ENCODE measurements at places on chromosomes 3 and 15.

DNA sequence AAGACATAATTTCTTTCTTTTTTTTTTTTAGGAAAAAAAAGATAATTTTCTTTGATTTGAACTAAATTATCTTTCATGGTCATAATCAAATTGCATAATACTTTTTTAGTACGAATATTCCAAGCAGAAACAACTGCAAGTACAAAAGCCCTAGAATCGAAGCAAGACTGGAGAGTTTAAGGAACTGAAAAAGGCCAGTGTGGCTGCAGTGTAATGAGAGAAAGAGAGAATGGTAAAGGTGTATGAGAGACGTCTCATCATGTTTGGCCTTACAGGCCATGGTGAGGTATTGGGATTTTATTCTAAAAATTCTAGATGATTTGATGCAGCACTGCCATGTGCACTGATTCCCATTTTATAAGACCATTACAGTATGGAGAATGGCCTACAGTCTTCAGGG, 180.9 kb downstream of the SUCNR1 start:
- no peak for DNase-seq

- DNase-seq = peak; percentile 25
Measured at GRCh38 chr3:46934072-46934471, 42.5 kb downstream of the CCDC12 start.

DNA sequence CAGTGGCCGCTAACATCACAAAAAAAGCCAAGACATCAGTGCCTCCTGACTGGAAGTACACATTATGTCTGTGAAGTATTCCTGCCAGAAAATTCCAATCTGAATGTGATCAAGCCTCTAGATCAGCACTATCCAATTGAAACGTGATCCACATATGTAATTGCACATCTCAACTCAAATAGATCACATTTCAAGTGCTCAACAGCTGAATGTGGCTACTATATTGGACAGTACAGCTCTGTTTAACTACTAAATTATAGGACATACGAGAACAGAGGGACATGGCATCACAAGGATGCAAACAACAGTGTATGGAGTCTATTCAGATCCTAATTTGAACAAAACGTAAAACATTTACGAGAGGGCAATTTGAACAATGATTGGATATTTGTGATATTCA, 542 bp upstream of the UBAP1L start:
- peak; percentile 52 for DNase-seq

DNA sequence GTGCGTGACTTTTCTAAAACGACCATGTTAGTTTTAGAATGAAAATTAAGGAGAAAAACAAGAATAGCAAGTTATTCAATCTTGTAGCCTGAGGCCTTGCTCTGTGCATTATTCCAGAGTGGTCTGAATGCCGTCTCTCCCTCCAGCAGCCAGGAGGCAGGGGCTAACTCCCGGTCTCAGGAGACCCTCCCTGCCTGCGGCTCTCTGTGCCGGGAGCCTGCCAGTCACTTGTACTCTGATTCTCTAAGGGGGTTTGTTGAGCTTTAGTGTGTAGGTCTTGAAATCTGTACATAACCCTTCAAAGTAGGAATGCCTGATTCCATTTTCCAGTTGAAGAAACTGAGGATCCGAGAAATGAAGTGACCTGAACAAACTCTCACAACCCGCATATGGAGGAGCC, 97.3 kb downstream of the ARNT2 start:
- DNase-seq = no peak

DNA sequence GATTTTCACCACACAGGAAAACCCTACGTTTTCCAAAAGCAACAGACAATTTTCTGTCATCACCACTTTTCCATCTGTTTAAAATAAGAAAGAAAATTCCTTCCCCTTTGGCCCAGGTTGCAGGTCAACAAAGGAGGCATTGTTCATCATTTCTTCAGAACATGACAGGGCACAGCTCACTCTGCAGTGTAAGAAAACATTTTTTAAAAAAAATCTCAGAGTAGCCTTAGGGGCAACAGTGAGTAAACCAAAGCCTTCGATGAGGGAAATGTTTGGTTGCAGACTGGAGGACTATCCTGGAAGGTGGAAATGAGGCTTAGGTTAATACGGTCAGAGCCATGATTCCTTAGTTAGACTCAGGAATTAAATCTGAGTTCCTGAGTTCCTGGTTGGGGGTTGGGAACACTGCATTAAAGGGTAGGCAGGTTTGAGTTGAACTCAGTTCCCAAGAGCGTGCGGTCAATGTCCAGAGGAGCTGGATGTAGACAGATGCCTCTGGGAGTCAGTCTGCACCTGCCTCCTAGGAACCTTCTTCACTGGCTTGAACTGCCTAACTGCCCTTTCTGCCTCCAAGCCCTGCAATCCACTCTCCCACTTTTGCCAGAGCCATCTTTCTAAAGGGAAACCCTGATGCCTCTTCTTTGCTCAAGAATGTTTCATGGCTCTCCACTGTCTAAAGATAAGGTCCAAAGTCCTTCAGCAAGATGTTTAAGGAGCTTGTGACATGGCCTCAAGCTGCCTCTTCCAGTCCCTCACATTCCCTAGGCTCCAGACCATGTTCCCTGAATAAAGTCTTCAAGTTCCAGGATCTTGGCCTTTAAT, 3.3 kb upstream of the HES1 start:
- DNase-seq = no peak

GRCh38 chr15:81297147-81297572, 26.8 kb downstream of the STARD5 start:
- no peak for DNase-seq

GRCh38 chr3:19149368-19149767, 1.1 kb downstream of the KCNH8 start:
- DNase-seq = no peak

GRCh38 chr3:14633819-14634424, 17.6 kb upstream of the CCDC174 start:
- peak; percentile 7 for DNase-seq

DNA sequence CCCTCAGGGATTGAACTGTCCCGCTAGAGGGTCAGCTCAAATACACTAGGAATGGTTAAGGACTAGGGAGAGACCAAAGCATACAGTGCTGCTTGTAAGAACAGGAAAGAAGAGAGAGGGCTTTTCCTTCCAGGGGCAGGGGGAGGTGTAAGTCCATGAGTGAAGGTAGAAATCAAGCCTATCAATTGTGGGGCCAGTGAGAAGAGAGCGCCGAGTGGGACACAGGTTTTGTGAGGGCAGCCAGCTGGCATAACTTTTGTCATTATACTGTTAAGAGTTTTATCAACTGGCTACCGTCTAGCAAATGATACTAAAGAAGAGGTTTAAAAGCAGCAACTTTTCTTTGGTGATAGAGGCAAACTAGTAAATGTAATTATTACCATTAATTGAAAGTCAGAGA, 45.0 kb downstream of the LMCD1 start:
- no peak for DNase-seq

- no peak for DNase-seq
Measured at GRCh38 chr3:165144271-165144670, 51.9 kb downstream of the SLITRK3 start.

- no peak for DNase-seq
Measured at GRCh38 chr3:155742349-155742965, 2.4 kb downstream of the PLCH1 start.

DNA sequence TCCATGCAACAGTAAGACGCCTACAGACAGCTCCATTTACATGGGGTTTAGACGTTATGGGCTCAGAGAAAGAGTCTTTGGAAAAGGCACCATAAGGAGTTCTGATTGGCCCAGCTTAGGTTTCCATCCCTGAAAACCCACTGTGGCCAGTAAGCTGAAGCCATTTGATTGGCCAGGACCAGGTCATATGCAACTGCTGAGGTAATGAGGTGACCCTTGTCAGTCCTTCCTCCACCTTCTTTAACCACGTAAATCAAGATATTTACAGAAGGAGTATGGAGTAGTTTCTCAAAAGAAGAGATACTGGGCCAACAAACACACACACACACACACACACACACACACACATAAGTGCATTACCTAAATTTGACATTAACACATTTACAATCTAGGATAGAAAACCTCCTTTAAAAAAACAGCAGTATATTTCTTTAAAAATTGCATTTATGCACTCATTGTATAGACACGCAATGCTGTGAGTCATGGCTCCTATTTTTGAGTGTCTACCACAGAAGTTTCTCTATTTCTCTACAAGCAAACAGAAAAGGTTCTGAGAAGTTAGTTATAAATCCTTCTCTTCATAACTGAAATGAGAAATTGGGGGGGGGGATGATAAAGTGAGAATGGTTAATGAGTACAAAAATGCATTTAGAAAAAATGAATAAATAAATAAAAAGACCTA, 16.3 kb upstream of the MB21D2 start:
- DNase-seq = no peak

- no peak for DNase-seq
Measured at GRCh38 chr3:126101521-126101982, 17.6 kb upstream of the SLC41A3 start.

GRCh38 chr3:176953106-176954060, 243.9 kb downstream of the TBL1XR1 start:
- peak; percentile 54 for DNase-seq

GRCh38 chr3:144488927-144489326, 517.3 kb downstream of the DIPK2A start:
- no peak for DNase-seq

- DNase-seq = no peak
Measured at GRCh38 chr3:47583320-47584075, 4.8 kb upstream of the CSPG5 start.

GRCh38 chr3:94912656-94913055, 849.8 kb downstream of the NSUN3 start:
- DNase-seq = no peak

DNA sequence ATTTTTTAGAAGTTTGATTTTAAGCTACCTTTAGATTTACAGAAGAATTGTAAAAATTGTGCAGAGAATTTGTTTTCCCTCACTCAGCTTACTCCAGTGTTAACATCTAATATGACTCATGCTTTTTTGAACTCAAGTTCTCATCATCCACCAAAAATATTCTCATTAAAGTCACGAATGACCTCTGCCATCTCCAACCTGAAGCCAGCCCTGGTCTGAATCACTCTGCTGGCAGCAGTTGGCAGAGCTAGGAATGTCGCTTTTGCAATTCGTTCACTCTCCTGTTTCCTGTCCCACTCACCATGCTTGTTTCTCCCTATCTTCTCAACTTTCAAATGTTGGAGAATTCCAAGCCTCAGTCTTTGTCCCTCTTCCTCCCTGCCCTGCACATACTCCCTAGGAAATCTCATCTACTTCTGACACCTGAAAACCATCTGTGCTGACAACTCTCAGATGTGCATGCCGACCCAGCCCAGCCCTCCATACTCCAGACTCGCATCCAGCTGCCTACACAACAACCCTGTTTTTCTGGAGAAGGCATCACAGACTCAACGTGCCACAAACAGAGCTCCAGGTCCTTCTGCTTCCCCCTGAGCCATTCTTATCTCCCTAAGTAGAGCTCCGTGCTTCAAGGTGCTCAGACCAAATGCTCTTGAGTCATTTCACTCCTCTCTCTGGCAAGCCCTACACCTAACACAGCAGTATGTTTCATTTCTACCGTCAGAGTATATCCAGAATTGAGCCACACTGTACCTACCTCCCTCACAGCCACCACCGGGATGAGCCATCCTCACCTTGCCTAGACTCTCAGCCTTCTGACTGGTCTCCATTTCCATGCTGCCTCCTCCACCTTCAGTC, 24.9 kb downstream of the PRR23E start:
- no peak for DNase-seq

DNA sequence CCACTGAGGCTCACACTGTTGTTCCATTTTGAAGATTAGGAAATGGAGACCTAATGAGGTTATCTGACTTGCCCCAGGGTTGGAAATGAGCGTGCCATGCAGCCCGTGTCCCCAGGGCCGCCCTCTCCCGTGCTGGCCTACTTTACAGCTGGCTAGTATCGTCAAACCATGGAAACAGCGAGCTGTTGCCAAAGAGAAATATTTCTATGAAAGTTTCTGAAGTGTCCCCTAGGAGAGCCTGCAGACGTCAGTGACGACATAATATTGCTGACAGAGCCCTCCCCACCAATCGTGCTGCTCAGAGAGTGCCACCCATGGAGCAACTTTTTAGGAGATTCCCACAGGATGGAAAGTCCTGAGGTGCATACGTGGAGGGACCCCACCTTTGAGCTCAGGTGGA, 11.2 kb upstream of the FAM174B start:
- DNase-seq = peak; percentile 58

- DNase-seq = no peak
Measured at GRCh38 chr3:29973763-29974162, 632.6 kb upstream of the TGFBR2 start.

DNA sequence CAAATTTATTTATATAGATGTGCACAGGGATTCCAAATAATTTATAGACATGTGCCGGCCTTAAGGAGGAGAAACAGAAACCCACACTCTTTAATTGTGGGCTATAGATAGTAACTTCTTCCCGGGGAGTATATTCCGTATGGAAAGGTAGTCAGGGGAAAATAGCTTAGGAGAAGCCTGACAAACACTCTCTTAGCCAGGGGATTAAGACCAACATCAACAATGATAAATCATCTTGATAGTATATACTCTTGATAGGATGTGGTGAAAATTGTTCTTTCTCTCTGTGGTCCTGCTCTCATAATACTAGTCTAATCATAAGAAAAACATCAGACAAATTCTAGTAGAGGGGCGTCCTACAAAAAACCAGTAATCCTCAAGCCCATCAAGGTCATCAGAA, 8.2 kb upstream of the BCL6 start:
- no peak for DNase-seq

GRCh38 chr3:183229178-183229577, 23.9 kb upstream of the B3GNT5 start:
- no peak for DNase-seq

DNA sequence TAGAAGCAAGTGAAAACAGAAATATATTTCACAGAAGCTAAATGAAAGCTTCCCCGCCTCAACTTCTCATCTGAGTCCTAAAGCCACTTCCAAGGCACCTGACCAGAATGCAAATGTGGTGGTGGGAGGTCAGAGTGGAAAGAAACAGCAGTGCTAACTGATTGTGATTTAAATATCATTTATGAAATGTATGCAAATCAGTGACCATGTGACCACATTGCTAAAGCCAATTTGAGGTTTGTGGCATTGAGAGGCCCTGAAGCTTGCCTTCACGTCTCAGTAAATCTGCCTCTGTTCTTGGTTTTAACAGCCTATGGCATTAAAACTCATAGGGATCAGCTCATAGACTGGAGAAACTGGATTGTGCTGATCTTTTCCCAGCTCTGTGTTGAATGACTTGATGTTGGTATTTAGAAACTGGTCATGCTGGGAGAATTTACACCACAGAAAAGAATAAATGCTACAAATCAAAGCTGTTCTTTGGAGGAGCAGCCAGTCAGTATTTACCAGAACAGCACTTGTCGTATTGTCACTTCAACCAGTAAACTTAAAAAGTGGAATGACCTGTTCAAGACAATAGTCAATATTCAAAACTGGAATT, 481.4 kb upstream of the ALCAM start:
- DNase-seq = no peak

DNA sequence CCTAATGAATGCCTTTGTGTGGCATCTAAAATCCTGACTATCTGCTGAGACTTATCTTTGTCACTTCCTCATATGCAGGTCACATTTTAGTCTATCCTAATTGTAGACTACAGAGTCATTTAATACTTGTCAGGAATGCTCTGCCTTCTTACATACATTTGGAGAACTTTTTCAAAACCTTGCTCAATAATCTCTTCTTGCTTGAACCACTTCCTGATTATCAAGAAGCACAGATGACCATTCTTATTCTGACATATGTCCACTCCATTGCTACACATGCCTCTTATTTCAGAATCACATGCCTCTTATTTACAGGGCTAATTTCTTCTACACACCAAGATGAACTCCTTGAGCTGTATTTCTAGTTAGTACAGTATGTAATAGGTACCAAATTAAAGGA, 400.3 kb downstream of the TBC1D5 start:
- no peak for DNase-seq

Measured in NCI-H1092 treated with DMSO at 0.1 percent for 48 hours (cell line).